GM23248 (cell line): ENCODE measurements at places on chromosomes 4 and X.

GRCh38 chr4:71045256-71045655, 51.8 kb downstream of the DCK start:
- DNase-seq = no peak

DNA sequence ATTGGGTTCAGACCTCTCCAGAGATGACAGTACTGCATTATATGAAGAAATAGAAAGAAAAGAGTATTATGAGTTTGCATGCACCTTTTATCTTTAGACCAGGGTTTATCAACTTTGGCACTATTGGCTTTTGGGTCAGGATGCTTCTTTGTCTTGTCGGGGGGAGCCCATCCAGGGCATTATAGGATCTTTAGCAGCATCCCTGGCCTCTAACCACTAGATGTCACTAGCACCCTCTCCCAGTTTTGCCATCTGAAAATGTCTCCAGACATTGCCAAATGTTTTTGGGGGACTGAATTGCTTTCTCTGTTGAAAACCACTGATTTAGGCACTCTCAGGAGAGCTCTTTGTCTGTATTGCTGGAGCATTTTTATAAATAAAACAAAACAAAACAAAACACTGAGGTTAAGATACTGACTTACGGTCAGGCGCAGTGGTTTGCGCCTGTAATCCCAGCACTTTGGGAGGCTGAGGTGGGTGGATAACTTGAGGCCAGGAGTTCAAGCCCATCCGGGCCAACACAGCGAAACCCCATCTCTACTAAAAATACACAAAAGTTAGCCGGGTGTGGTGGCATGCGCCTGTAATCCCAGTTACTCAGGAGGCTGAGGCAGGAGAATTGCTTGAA, 23.6 kb downstream of the CA5B start:
- DNase-seq = peak; percentile 44

GRCh38 chr4:183445097-183445428, 627 bp downstream of the CDKN2AIP start:
- peak; percentile 54 for DNase-seq

DNA sequence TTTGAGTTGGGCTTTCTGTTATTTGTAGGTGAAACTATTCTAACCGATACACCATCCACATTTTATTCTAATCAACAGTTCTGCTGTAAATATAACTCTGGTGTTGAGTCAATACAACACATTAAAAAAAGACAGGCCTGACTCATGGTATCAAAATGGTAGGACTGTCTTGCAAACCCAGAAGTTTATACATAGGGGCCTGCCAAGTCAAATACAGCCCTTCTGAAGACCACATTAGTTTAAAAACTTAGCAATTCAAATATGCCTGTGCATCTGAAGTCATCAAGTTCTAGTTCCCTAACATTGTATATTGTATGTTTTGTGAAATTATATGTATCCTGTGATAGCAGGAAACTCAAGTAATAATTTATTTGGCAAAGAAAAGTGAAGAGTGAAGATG, 24.4 kb upstream of the PDE5A start:
- peak; percentile 52 for DNase-seq

GRCh38 chrX:143466130-143466529, 51.1 kb downstream of the SPANXN3 start:
- no peak for DNase-seq

DNA sequence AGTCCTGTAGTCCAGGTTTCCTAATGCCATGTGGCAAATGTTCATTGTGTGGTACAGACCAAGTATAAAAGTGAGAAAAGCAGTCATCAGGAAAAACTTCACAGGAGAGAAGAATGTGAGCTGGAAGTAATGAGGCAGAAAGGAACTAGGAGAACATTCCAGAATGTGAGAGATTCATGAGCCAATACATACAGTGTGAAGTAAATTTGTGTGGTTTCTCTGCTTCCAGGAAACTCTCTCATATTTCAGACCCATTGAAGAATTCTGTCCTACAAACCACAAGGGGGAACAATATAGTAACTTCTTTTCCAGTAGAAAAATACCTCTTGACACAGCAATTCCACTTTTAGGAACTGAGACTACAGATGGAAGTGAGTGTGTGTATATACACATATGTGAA, 136.5 kb downstream of the RNF150 start:
- DNase-seq = peak; percentile 78

- no peak for DNase-seq
Observed at GRCh38 chr4:163967263-163967662, 472.8 kb downstream of the TMA16 start.

DNA sequence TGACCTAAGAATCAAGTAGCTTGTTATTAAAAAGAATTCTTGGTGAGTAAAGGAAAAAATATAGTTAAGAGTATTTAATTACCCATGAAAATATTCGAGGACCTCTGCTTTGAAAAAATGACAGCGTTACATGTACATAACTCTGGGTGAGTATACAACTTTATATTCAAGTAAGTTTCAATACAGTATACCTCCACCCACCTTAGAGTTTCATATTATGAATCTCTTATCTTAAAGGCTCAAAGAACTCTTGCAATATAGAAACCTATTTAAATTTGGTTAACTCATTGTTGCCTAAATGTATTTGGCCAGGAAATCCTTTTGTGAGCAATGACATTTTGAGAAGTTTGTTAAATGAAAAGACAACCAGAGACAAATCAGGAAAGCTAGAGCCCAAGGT, 138.2 kb downstream of the QDPR start:
- no peak for DNase-seq

- peak; percentile 18 for DNase-seq
Observed at GRCh38 chrX:123432361-123433150, 248.5 kb downstream of the GRIA3 start.

GRCh38 chrX:123436512-123437136, 252.5 kb downstream of the GRIA3 start:
- DNase-seq = no peak

GRCh38 chrX:45198706-45199105, 2.0 kb downstream of the DIPK2B start:
- no peak for DNase-seq

DNA sequence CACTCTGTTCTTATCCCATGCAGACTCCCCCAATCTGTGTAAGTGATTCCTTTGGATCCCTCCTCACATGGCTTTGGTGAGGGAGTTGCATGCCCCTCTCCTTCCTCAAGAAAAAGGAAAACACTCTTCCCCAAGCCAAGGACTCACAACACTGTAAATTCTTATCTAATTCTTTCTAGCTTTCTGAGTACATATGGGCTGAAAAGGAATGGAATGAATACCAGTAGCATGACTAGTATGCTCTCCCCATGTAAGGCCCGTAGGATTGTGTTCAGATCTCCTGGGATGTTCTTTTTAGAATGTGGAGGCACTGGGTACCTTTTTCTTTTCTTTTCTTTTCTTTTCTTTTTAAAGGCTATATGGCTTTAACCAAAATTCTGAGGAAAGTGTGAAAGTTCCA, 17.0 kb upstream of the MAGED1 start:
- peak; percentile 60 for DNase-seq
